Subcutaneous preadipocyte (primary cell): ENCODE measurements at places on chromosomes 1 and 21. TPM values are rescaled to one million over a fixed set of nuclear protein-coding genes. Genes with fewer than 3 reads are reported as not detected.

Gene CLDN17
- total RNA-seq: not detected in 2 replicates

Gene PFKL
- total RNA-seq: 157 and 176 TPM in 2 replicates

Gene GPR89B
- total RNA-seq: 10.4 and 17.6 TPM in 2 replicates

Gene CFHR1
- not detected in 2 replicates for total RNA-seq

Gene HEYL
- total RNA-seq: under 0.01 TPM in 1 of 2 replicates, not detected in the other

Gene TEDDM1
- not detected in 2 replicates for total RNA-seq

Gene TRABD2B
- total RNA-seq: under 0.01 and 0.20 TPM in 2 replicates

Gene IGSF9
- total RNA-seq: not detected in 2 replicates

Gene L1TD1
- total RNA-seq: 0.20 TPM in 1 of 2 replicates, not detected in the other

Gene TDRD5
- not detected in 2 replicates for total RNA-seq

Gene COG2
- 17.6 and 23.3 TPM in 2 replicates for total RNA-seq

Gene CLDN19
- not detected in 2 replicates for total RNA-seq

Gene FCGR2B
- not detected in 2 replicates for total RNA-seq

Gene SLC30A10
- total RNA-seq: not detected in 2 replicates

Gene SPRR2D
- total RNA-seq: not detected in 2 replicates

Gene CAPN9
- not detected in 2 replicates for total RNA-seq

Gene LCK
- total RNA-seq: not detected in 2 replicates

Gene MMEL1
- not detected in 2 replicates for total RNA-seq

Gene GJA4
- not detected in 2 replicates for total RNA-seq

Gene UQCRHL
- total RNA-seq: 1.5 and 2.2 TPM in 2 replicates

Gene WDR64
- total RNA-seq: not detected in 2 replicates

Gene HMGCS2
- not detected in 2 replicates for total RNA-seq

Gene CEP350
- 49.2 and 60.6 TPM in 2 replicates for total RNA-seq

Gene FAM167B
- total RNA-seq: 0.39 and 1.1 TPM in 2 replicates

Gene CD48
- total RNA-seq: not detected in 2 replicates

Gene SAMD11
- under 0.01 and 0.20 TPM in 2 replicates for total RNA-seq

Gene DISP3
- under 0.01 TPM in 1 of 2 replicates, not detected in the other for total RNA-seq

Gene ODF2L
- 33.0 and 35.6 TPM in 2 replicates for total RNA-seq

Gene CHD5
- under 0.01 TPM in 2 replicates for total RNA-seq

Gene FALEC
- not detected in 2 replicates for total RNA-seq

Gene SLAMF9
- not detected in 2 replicates for total RNA-seq

Gene FBLIM1
- total RNA-seq: 11.0 and 17.0 TPM in 2 replicates

Gene FCER1A
- total RNA-seq: not detected in 2 replicates

Gene ADAMTSL4
- 36.2 and 42.3 TPM in 2 replicates for total RNA-seq

Gene NHLH1
- total RNA-seq: 0.20 TPM in 1 of 2 replicates, not detected in the other

Gene DMBX1
- total RNA-seq: not detected in 2 replicates

Gene OR2L2
- under 0.01 TPM in 1 of 2 replicates, not detected in the other for total RNA-seq

Gene FOXO6
- under 0.01 TPM in 1 of 2 replicates, not detected in the other for total RNA-seq

Gene USP48
- total RNA-seq: 27.6 and 35.6 TPM in 2 replicates

Gene MAP3K6
- 24.8 and 26.5 TPM in 2 replicates for total RNA-seq

Gene ZC3H11A
- total RNA-seq: 71.3 and 88.4 TPM in 2 replicates

Gene TDRD10
- not detected in 2 replicates for total RNA-seq

Gene CFHR3
- total RNA-seq: not detected in 2 replicates

Gene DNAJC28
- total RNA-seq: 0.39 and 0.73 TPM in 2 replicates

Gene ANKRD34A
- total RNA-seq: 1.1 and 2.0 TPM in 2 replicates

Gene NUDT17
- 1.1 and 1.2 TPM in 2 replicates for total RNA-seq

Gene LGR6
- not detected in 2 replicates for total RNA-seq

Gene CYP4X1
- total RNA-seq: under 0.01 and 0.20 TPM in 2 replicates

Gene S100A6
- total RNA-seq: 1,114 and 1,653 TPM in 2 replicates

Gene OR2T11
- total RNA-seq: not detected in 2 replicates
